ENCODE measurements at places on chromosomes 2 and 18.

GRCh38 chr2:290090-290722 lies 2.3 kb upstream of the ALKAL2 start:
- H3K27ac ChIP-seq, result no peak overlapping the region
- peak overlapping the region; percentile 80 for H3K4me3 ChIP-seq
- no peaks in the 10 kb centered on the region for H3K36me3 ChIP-seq
- peaks cover 25% of the 10 kb centered on the region for H3K4me1 ChIP-seq

- H3K27ac ChIP-seq, result no peak overlapping the region
- no peaks in the 10 kb centered on the region for H3K27me3 ChIP-seq
- no peak overlapping the region for H3K4me3 ChIP-seq
- H3K36me3 ChIP-seq, result no peaks in the 10 kb centered on the region
- H3K4me1 ChIP-seq, result peaks cover 2% of the 10 kb centered on the region
These were observed 123.0 kb downstream of the MTX2 start for GRCh38 chr2:176392249-176392648.

- peaks cover 3% of the 10 kb centered on the region for H3K36me3 ChIP-seq
- H3K27me3 ChIP-seq, result no peaks in the 10 kb centered on the region
- H3K4me1 ChIP-seq, result peaks cover 2% of the 10 kb centered on the region
- DNase-seq, result no peak
- H3K27ac ChIP-seq, result no peak overlapping the region
These were observed 972 bp upstream of the COBLL1 start for GRCh38 chr2:164842624-164842966.

GRCh38 chr18:58639751-58640427 lies 11.0 kb upstream of the ALPK2 start:
- no peaks in the 10 kb centered on the region for H3K27me3 ChIP-seq
- DNase-seq, result peak; percentile 76
- no peak overlapping the region for H3K4me3 ChIP-seq
- peaks cover 12% of the 10 kb centered on the region for H3K4me1 ChIP-seq

DNA sequence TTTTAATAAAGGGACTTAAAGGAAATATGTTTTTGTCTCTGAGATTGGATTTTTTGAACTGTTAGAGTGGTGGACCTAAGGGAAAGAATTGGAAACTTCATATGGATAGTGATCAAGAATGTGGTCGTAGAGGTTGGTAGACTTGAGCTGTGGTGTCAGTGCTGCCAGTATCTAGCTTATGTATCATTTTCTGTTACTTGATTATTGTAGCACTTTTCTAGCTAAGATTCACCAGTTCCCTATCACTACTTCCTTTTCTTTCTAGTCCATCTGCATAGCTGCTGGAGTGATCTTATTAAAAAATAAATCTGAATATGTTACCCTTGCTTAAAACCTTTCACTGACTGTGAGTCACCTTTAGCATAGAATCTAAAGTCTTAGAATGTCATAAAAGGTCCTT lies 6.0 kb downstream of the ACVR2A start:
- H3K4me3 ChIP-seq, result no peak overlapping the region
- no peaks in the 10 kb centered on the region for H3K4me1 ChIP-seq
- no peak for DNase-seq
- H3K27me3 ChIP-seq, result no peaks in the 10 kb centered on the region
- H3K36me3 ChIP-seq, result no peaks in the 10 kb centered on the region

DNA sequence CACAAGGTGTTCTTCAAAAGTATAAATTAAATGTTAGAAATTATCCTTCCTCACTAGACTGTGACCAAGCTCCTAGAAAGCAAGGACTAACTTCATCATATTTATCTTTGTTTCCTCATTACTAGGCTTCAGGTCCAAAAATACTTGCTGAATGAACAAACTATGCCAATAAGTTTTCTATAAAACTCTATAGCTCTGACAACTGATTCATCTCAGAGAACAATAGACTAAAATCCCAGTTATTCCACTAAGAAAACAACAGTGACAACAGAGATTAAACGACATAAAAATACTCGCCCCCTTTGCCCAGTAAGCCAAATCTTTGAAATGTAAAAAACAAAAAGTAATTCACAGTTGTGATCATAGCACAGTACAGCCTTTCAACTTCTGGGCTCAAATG lies 13.6 kb downstream of the TLK1 start:
- no peaks in the 10 kb centered on the region for H3K36me3 ChIP-seq
- no peak overlapping the region for H3K27ac ChIP-seq
- H3K27me3 ChIP-seq, result no peaks in the 10 kb centered on the region
- H3K4me3 ChIP-seq, result no peak overlapping the region
- peaks cover 3% of the 10 kb centered on the region for H3K4me1 ChIP-seq

DNA sequence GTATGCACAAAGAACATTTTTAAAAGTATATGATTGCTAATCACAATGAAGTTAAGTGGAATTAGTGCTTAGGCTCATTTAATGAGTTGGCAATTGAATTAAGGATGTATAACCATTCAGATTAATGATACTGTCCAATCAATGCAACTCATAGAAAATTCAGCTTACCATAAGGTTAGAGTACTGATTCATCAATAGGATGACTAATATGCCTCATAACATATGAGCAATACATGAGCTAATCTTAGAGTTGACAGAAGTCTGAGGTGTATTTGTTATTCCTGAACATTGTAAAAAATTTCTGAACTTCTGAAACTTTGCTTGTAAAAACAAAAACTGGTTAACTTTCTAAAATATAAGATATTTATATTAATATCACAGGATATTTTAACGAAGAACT lies 118.3 kb upstream of the NETO1 start:
- H3K27me3 ChIP-seq, result no peaks in the 10 kb centered on the region
- no peaks in the 10 kb centered on the region for H3K36me3 ChIP-seq
- no peak overlapping the region for H3K27ac ChIP-seq
- no peak overlapping the region for H3K4me3 ChIP-seq
- no peaks in the 10 kb centered on the region for H3K4me1 ChIP-seq
- no peak for DNase-seq

DNA sequence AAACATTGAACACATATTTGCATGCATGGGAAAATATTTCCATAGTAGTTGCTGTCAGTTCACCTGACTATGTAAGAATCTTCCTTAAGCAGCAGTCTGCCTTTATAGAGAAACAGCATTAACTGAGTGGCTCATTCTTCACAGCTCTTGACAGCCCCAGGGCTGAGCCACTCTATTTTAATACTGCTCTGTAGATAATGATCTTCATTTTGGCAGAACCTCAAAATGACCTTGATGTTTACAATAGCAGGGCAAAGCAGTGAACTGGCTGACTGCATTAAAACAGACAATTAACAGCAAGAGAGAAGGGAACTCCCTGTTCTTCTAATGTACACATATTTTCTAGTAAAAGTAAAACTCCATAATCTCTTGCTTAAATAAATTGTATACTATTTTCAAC lies 580.6 kb upstream of the SOX11 start:
- no peak overlapping the region for H3K4me3 ChIP-seq
- H3K4me1 ChIP-seq, result no peaks in the 10 kb centered on the region
- H3K27me3 ChIP-seq, result no peaks in the 10 kb centered on the region
- DNase-seq, result peak; percentile 7
- no peak overlapping the region for H3K27ac ChIP-seq

GRCh38 chr2:32652555-32653209 lies 24.8 kb downstream of the TTC27 start:
- no peaks in the 10 kb centered on the region for H3K27me3 ChIP-seq
- peaks cover 42% of the 10 kb centered on the region for H3K36me3 ChIP-seq
- no peaks in the 10 kb centered on the region for H3K4me1 ChIP-seq
- H3K4me3 ChIP-seq, result no peak overlapping the region
- no peak for DNase-seq
- H3K27ac ChIP-seq, result no peak overlapping the region

DNA sequence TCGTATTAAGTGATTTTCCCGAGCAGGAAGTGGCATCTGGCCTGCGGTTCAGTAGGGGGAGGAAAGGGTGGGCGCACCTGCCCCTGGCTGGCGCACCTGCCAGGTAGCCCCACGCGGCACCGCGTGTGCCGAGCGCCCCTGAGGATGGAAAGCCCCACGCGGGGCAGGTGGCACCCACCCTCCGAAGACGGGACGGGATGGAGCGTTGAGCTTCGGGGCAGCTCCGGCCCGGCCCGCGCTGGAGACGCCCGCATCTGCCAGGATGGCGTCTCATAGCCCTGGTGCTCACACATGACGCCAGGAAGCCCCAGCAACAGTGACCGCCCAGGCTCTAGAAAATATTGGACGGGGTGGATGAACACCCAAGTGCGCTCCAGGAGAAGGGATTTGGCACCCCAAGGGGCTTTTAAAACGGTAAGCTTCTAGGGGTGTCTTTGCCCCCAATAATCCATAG lies 2.5 kb upstream of the NFATC1 start:
- H3K4me3 ChIP-seq, result peak overlapping the region; percentile 74
- no peak overlapping the region for H3K27ac ChIP-seq
- H3K36me3 ChIP-seq, result no peaks in the 10 kb centered on the region
- H3K27me3 ChIP-seq, result peaks cover 63% of the 10 kb centered on the region
- H3K4me1 ChIP-seq, result peaks cover 19% of the 10 kb centered on the region

- H3K4me3 ChIP-seq, result no peak overlapping the region
- H3K36me3 ChIP-seq, result no peaks in the 10 kb centered on the region
- no peaks in the 10 kb centered on the region for H3K4me1 ChIP-seq
- H3K27me3 ChIP-seq, result peaks cover 58% of the 10 kb centered on the region
- no peak for DNase-seq
These were observed 98.0 kb upstream of the MGAT4A start for GRCh38 chr2:98828793-98829371.

DNA sequence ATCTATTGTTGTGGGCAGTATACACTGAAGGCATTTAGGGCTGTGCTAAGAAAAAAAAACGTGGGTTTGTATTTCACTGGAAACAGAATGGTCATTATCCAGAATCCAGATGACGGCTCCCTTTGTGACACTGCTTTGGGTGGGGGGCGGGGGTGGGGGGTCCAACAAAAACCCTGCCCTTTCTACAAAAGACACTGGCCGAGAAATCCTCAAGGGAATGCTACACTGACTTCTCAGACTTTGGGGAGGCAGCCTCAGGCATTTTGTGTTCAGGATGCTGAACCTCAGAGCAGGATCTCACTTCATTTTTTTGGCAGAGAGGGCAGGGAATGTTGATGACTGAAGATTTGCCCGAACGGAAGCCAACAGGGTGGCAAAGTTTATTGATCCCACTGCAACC lies 417.1 kb downstream of the HRH4 start:
- DNase-seq, result no peak
- H3K4me1 ChIP-seq, result no peaks in the 10 kb centered on the region
- no peaks in the 10 kb centered on the region for H3K36me3 ChIP-seq
- no peaks in the 10 kb centered on the region for H3K27me3 ChIP-seq

DNA sequence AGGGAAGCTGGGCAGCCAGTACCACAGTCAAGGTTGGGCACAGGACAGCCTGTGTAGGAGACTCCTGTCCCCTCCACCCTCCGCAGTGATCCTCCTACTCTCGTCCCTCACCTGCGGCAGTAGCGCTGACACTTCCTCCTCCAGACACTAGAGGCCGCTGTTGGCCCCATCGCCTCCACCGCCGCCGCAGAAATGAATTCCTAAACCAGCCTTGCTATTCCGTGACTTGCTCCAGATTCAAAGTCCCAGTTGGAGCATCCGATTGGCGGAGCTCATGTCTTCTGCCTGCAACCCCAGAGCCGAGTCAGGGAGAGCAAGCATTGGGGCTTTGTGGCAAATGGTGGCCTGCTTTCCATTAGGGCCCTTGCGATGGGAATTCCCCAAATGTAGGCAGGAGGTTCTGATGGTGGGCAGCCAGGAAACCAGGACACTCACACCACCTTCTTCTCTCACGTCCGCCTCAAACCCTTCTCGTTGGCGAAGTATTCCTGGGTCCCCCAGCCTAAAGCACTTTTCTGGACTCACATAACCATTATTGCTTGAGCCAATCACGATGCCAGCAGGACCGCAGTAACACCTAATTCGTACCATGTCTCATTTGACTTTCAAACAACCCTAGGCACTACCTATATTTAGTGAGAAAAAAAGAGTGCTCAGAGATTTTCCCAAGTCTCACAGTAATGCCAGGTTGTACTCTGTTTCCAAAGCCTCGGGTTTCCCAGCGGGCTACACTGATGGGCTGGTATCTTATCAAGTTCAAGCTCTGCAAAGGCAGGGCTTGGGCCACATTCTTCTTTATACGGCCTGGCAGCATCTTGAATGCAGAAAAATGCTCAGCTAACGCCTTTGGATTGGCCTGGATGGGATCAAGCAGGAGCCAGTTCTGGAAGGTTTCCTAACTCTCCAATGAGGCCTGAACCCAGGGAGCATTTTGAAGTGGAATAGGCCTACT lies 1.2 kb upstream of the DNAJB2 start:
- H3K4me3 ChIP-seq, result no peak overlapping the region
- peak overlapping the region; percentile 83 for H3K27ac ChIP-seq
- DNase-seq, result peak; percentile 91
- H3K4me1 ChIP-seq, result peaks cover 36% of the 10 kb centered on the region
- H3K36me3 ChIP-seq, result peaks cover 23% of the 10 kb centered on the region
- H3K27me3 ChIP-seq, result no peaks in the 10 kb centered on the region

GRCh38 chr18:62389761-62390481 lies 64.8 kb downstream of the TNFRSF11A start:
- H3K27ac ChIP-seq, result no peak overlapping the region
- H3K27me3 ChIP-seq, result peaks cover 15% of the 10 kb centered on the region
- H3K36me3 ChIP-seq, result no peaks in the 10 kb centered on the region
- no peak overlapping the region for H3K4me3 ChIP-seq
- H3K4me1 ChIP-seq, result peaks cover 2% of the 10 kb centered on the region

GRCh38 chr2:198097630-198098029 lies 293.2 kb downstream of the PLCL1 start:
- H3K4me1 ChIP-seq, result no peaks in the 10 kb centered on the region
- no peaks in the 10 kb centered on the region for H3K27me3 ChIP-seq
- no peaks in the 10 kb centered on the region for H3K36me3 ChIP-seq
- no peak overlapping the region for H3K4me3 ChIP-seq

DNA sequence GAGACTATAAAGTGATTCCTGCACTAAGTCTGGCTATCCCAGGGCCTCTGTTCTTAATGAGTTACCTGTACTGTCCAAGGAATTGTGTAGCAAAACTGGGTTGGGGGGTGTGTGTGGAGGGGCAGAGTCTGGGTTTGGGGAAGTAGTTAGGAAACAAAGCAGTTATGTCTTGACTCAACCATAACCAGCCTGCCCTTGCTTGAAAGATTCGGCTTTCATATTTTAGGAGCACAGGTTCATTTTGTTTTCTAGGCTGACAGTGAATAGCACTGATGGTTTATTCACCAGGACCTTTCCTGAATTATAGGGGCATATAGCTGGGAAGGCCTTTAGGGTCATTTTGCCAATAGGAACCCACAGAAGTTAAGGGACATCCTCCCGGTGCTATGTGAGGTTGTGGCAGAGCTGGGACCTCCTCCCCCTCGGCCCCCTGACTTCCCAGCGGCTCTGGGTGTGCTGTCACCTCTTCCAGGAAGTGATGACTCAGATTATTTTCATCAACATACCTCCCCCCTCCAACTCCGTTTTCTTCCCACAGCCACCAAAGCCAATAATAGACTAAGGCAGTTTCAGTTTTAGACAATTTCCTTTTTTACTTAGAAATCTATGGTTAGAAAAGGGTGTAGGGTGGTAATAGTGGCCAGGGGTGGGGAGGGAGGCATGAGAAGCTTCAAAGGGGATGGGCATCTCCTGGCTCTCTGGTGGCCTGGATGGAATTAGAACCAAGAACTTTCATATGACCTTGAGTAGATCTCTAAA lies 44.8 kb downstream of the SETBP1 start:
- peaks cover 2% of the 10 kb centered on the region for H3K36me3 ChIP-seq
- peak overlapping the region; percentile 33 for H3K27ac ChIP-seq
- DNase-seq, result peak; percentile 90

All from mesenchymal stem cell (in vitro differentiated cells and primary cell).